ENCODE measurements at places on chromosomes 2 and 18.

DNA sequence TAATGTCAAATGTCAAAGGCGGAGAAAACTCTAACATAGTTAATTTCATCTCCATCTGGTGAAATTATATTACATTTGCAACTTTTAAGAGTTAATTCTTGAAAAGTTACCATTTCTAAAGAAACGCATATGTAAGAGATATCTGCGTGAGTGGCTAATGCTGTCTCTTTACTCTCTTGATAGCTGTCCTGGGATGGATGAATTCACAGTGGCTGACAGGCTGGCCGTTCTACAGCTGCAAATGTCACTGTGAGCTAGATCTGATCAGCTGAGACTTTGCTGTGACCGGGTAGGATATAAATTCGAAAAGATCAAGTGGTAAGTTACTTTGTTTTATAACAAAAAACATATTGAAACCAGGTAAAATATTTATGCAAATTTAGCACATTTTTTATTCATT lies 557.1 kb upstream of the DDX18 start:
- DNase-seq, result no peak

GRCh38 chr2:158772306-158773078 lies 22.6 kb upstream of the DAPL1 start:
- DNase-seq, result no peak

GRCh38 chr2:181672255-181673008 lies 7.9 kb downstream of the NEUROD1 start:
- DNase-seq, result no peak

DNA sequence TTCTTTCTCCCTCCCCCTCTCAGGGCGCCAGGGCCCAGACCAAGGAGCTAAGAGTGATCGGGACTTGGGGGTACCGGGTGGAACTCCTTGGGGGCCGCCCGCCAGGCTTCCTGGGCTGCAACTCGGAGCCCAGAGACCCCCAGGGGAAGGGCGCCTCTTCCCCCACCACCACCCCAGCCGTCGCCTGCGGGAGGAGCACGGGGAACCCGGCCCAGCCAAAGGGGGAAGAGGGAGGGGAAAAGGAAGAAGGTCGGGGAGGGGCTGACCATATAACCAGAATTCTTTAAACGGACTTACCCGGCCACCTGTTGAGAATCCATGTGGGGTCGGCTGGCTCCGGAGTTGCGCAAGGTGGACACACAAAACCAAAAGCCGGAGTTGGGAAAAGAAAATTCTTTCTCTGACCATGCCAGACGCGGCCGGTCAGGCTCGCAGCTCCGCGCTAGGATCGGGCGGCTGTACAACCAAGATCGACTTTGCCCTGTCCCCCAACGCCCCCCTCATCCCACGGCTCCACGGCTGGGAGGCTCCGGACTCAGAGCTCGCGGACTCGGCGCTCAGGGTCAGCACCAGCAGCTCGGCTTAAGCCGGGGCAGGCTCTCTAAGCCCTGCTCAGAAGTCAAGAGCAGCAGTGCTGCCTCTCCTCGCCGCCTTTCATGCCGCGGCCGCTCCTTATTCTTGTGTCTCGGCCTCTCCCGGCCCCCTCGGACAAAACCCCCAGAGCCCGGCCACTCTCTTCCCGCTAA lies 6.3 kb upstream of the SIX3 start:
- no peak for DNase-seq

DNA sequence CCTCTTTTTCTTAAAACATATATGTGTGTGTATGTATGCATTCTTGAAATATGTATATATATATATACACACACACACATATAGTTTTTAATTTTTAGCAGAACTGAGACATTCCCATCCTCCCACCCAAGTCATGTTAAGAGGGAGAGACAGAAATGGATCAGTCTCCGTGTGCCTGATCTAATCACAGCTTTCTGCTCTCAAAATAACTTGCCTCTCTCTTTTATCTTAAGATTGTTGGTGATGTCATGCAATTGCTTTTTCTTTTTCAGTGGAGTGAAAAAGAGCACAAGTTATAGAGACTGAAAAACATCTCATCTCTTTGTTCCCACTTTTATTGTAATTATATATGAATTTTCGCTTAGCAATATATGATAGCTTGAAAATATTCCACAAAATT lies 279.9 kb upstream of the DOK6 start:
- DNase-seq, result no peak

DNA sequence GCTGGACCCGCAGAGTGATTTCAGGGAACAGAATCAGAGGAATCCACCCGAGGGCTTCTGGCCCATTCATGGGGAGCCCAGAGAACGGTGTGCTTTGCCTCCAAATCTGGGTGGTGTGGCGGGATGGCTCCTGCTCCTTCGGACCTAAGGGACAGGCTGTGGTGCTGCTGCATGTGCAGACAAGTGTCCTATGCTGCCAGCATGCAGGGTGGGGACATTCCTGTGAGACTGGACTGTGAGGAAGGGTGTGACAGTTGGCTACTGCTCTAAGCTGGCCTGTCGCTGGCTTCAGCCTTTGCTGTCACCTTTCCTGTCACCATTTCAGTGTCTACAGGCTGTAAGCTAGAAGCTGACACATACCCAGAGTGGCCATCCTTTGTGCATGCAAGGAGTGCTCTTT lies 2.9 kb upstream of the SLC4A3 start:
- DNase-seq, result no peak

DNA sequence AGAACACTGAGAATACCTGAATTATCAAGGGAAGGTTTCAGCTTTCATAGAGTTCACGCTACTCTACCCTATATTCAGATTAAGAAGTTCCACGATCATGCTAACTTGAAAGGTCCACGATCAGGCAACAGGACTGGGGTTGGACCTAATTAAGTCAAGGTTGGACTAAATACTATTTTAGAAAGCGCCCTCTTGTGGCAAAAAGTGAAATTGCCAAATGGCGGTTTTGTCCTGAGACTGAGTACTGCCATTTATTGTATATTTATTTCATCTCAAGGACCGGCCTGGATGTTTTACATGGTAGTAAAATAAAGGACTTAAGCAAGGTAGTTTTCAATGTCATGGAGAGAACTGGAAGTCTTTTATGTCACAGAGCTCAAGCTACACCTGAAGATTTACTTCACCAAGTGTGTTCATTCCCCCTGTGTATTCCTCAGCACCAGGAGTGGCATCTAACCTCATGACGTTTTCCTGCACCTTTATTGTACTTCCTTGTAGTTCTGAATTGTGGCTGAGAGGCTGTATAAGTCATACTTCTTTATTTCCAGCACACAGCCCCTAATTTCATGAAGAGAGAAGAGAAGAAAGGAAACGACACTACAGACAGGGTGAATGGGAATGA lies 56.8 kb downstream of the SRD5A2 start:
- DNase-seq, result peak; percentile 25

DNA sequence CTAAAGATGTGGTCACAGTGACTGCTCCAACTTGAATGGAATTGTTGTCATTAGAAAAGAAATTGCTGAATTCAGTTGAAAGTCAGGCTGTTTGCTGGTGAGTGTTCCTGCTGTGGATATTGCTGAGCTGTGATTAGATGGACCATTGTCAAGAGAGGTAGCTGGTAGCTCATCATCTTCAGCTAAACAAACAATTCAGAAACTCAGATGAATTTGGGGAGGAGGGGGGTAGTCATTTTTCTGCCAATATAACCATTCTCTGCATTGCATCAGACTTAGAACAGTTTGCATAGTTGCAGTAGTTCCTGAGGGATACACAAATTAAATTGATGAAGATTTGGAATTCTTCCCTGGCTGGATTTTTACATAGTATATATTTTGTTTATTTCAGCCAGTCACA lies 108.3 kb downstream of the MTCL1 start:
- no peak for DNase-seq

DNA sequence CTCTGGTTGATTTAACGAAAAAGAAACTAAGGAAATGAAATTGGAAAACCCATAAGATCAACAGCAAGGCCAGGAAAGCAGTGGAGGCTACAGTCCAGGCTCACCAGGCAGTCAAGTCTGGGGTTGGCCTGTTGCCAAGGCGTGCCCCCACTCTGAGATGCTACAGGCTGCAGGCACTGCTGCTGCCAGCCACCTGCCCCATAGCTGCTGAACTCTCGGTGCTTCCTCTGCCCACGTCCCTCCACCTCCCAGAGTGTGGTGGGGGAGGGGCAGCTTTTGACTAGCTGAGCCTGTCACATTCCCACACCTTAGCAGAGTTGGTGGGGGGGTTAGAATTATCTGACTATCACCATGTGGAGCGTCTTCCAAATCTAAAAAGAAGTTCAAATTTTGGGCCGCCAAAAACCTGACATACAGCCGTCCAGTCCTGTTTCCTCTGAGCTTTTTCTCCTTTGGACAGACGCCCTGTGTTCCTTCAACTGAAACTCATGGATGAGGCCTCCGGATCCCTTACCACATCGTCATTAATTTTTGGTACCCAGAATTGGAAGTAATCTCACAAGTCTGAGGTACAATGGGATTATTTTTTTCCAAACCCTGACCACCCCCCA lies 3.9 kb upstream of the SH3RF3 start:
- peak; percentile 79 for DNase-seq

- peak; percentile 47 for DNase-seq
Observed at GRCh38 chr2:173963323-173963816, 1.8 kb downstream of the SP3 start.

- no peak for DNase-seq
Observed at GRCh38 chr18:54149078-54149697, 75.3 kb downstream of the MBD2 start.

GRCh38 chr18:36075862-36076587 lies 8.7 kb upstream of the RPRD1A start:
- DNase-seq, result no peak

- no peak for DNase-seq
Observed at GRCh38 chr2:63853527-63854310, 12.0 kb downstream of the UGP2 start.

DNA sequence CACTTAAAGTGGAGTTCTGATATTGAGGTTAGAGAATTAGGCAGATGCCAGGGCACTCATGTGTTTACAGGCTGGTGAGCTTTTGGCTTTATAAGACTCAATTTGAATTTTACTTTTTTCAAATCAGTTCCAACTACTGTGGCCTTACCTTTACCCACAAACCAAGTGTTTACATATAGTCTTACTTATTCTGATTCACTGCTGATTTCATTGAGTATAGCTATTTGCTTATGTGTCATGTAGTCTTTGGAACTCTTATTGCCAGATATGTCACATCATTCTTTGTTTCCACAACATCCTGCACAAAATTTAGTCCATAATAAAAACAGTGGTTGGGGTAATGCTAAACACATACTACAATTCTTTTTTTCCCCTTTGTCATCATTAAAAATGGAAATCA lies 96.5 kb downstream of the XIRP2 start:
- no peak for DNase-seq

- DNase-seq, result no peak
Observed at GRCh38 chr2:204515416-204515815, 29.9 kb upstream of the PARD3B start.

- DNase-seq, result no peak
Observed at GRCh38 chr2:105320651-105321215, 8.8 kb downstream of the TGFBRAP1 start.

DNA sequence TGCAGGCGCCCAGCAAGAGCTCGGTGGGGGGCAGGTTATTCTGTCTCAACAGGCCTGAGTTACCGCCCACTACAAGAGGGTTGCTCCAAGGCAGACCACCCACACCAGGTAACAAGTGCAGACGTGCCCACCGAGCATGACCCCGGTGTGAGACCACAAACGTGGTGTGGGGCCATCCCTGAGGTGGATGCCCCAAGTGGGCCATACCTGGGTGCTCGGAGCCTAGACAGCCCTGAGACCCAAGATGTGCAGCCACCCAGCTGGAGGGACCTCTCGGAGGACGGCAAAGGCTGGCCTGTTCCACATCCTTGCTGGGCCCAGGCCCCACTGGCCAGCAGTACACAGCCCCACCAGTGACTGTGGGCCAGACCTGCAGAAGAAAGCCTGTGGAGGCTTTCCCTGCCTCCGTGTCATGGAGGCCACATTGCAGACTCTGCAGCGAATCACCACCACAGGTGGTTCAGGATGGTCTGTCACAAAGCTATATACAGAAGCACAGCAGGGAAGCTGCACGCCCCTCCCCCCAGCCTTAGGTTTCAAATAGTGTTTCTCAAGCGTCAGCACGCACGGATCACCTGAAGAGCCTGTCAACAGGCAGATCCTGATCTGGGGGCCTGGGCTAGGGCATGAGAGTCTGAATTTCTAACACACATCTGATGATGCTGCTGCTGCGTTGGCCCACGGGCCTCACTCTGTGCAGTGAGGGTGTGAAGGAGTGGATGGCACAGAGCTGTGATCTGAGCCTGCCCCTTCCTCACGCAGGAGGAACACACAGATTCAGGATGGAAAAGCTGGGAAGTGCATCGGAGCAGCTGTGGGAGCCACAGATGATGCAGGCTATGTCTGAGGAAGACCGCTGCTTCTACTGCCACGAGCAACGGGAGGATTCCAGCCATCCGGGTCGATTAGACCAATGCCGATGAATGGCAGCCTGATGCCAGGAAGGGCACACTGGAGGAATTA lies 96.8 kb downstream of the UXS1 start:
- no peak for DNase-seq

DNA sequence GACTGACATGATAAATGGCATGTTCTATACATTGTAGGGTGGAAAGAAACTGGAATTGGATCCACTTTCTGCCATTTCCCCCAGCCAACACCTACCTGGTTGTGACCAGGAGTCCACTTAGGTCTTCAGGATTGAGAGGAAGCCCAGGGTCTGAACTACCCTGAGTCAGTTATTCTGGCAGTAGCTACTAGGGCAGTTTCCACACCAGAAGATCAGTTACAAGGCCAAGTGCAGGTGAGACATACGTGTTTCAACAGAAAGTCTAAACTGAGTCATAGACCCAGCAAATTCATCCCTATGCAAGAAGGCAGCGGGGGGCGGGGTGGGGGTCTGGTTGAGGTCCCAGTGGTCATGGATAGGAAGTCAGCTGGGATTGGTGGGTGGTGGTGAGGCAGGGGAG lies 21.9 kb downstream of the ANTXR1 start:
- DNase-seq, result no peak

DNA sequence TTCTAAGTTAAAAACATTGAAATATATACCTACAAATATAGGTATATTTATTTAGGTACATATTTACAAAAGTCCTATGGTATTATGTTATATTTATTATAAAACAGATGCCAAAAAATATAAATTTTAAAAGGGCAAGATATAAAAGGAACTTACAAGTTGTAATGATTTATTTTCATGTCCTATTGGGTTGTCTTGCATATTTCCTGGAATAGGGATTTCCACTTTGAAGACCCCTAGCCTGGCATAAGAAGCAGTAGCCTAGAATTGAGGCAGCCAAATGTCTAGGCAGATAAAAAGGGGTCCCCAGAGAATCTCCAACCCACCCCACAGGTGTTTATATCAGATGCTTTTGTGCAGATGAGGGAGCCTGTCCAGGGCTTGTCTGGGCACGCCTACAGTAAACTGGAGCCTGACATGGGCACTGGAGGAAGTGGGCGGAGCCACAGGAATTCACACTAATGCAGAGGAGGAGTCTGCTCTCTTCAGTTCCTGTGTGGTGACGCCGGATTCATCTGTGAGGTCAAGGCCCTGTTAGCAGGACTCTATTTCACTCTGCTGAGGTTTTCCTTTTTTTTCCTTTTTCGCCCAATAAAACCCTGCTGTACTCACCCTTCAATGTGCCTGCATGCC lies 1088.9 kb upstream of the PIK3C3 start:
- DNase-seq, result peak; percentile 3
